GF-D8 (cell line): ENCODE measurements at places on chromosomes 7 and 10.

- no peak for DNase-seq
These were observed 40.9 kb upstream of the HPS1 start for GRCh38 chr10:98487649-98488048.

DNA sequence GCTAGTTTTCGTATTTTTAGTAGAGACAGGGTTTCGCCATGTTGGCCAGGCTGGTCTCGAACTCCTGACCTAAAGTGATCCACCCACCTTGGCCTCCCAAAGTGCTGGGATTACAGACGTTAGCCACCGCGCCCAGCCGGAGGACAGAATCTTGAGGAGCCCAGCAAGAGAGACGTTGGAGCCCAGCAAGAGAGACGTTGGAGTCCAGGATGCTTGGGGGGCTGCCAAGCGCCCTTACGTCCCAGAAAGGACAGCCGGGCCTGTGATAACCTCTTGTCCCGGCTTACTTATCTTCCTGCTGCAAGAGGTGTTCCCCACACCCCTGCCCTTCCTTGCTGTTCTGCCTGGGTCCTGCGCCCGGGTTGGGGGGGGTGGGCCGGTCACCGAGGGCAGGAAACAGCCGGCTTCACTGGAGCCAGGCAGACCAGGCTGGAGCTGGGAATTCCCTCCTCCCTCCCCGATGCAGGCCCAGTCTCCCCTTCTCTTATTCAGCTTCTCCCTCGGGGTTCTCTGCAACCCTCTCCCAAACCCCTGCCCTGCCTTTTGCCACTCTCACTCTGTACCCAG is 1.9 kb upstream of the EPHB4 start:
- DNase-seq, result no peak

DNA sequence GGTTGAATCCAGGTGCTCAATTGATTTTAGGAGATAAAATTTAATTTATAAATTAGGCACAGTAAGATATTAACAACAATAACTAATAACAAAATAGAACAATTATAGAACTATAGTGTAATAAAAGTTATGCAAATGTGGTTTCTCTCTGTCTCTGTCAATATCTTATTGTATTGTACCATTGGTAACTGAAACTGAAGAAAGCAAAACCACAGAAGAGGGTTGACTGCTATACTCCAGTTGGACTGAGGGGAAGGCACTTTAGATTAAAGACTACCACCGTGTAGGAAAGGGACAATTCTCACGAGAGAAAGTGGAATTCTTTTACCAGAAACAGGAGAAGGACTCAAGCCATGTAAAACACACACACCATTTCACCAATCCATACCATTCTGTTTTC is 967.1 kb downstream of the PCDH15 start:
- no peak for DNase-seq

- DNase-seq, result no peak
These were observed 58.1 kb downstream of the HECW1 start for GRCh38 chr7:43170571-43170970.

DNA sequence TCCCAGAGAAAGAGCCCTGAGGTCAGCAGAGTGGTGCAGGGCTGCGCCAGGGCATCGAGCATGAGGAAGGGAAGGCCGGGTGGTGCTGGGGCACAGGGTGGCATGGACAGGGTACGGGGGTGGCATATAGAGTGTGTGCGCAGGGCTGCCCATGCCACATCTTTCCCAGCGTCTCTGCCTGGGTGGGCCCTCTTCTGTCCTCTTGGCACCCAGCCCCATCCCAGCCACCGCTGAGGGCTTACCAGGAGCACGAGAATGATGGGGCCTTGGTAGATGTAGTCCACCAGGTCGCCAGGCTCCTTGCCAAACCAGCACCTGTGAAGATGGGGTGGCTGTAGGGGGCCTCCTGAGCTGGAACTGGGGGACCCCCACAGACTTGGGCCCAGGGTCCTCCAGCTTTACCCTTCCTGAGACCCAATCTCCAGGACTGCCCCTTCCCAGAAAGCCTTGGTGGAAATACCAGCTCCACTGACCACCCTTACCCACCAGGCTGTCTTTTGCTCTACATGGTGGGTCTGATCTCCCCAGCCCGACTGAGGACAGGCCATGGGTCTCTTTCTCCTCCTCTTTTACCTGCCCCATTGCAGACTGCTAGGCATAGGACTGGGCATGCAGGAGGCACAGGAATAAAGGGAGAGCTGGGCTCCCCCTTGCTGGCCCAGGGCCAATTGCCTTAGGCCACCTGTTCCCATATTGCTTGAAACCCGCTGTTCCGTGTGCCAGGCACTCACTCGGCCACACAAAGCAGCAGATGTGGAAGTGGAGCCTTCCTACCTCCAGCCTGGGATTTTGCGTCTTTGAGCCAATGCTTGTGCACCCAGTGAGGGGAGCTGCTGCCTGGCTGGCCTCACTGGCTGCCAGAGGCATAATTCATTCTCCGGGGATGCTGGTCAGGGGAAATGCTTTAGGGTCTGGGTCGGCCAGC is 21.7 kb downstream of the CRHR2 start:
- no peak for DNase-seq

GRCh38 chr10:13969792-13970140 is 361.0 kb downstream of the FRMD4A start:
- no peak for DNase-seq

DNA sequence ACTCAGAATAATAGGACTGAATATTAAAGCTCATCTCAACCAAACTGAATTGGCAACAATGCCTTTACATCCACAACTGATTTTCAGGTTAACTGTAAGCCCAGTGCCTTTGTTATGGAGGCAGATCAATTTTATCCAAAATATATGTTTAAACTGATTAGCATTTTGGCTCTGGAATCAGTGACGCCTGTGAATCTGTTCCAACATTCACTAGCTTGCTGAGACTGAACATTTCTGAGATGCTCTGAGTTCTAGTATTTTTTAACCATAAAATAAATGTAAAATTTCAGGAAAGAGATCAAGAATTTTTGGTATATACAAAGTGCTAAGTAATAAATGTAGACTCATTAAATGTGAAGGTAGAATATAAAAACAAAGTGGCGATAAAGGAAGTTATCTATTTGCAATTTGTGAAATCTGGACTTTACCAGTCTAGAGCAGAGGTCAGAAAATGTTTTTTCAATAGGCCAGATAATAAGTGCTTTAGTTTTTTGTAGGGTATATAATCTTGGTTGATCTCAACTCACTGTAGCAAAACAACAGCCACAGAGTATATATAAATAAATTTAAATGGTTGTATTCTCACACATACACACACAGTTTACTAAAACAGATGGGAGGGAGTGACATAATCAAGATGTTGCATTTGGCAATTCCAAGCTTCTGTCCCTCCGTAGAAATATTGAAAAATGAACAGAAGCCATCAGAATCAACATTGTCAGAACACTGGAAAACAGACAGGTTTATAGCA is 560.3 kb downstream of the ZWINT start:
- DNase-seq, result no peak

DNA sequence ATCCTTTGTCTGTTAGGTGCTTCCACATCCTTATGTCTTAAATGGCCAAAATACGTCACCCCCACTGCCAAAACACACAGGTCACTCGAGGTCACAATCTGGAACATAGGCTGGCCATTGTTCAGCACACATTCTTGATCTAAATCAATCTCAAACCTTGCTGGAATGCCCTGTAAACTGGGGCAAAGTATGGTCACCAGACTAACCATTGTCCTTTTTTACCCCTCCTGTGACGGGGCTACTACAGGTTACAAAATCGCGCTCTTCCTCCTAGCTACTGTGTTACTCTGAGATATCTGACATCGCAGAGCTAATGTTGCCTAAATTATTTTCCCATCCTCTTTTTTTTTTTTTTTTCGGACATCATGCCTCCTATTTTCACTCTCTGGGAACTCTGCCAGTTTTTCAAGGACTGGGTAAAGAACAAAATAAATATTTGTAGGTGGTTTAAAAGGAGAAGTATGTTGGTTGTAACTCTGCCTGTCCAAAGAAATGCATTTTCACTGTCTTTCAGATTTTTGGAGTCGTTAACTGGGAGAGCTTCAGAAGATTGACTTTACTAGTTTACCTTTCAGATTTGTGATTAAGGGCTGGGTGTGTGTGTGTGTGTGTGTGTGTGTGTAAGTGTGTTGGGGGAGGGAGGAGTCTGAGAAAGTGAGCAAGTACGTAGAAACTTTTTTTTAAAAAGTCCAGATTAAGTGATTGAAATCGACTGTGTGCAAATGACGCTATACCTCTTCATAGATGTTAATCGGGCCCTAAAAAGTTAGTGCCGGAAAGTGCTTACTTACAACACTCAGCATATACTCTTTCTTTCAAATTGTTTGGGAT is 942 bp upstream of the KIAA1217 start:
- no peak for DNase-seq

DNA sequence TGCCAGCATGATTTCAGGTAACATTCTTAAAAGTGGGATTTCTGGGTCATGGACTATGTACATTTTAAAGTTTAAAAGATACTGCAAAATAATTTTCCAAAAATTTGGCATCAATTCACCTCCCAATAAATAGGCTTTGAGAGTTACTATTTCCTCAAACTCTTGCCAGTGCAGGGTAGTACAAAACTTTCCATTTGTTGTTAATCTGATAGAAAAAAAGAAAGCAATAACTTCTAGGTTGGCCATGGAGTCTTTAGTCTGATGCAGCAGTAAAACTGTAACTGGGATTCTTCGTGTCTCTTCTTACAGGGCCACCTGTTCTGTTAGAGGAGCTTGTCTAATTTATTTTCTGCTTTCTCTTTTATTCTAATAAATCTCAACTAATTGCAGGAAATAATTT is 241.1 kb downstream of the MAGI2 start:
- no peak for DNase-seq

- no peak for DNase-seq
These were observed 171.1 kb downstream of the GLI3 start for GRCh38 chr7:42065942-42066341.

GRCh38 chr10:103566536-103566935 is 73.0 kb downstream of the NEURL1 start:
- no peak for DNase-seq

DNA sequence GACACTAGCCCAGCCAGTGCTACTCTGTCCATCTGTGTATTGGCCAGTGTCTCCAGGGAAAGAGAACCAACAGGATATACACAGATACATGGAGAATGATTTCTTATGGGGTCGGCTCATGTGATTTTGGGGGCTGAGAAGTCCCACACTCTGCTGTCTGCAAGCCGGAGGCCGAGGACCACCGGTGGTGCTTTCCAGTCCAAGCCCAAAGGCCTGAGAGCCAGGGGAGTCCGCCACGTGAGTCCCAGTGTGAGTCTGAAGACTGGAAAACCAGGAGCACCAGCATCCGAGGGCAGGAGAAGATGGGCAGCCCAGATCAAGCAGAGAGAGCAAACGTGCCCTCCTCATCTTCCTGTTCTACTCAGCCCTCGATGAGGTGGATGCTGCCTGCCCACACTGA is 71.5 kb downstream of the C10orf143 start:
- no peak for DNase-seq
